NCI-H2171 (cell line): ENCODE measurements at places on chromosomes 3 and 15.

GRCh38 chr3:45224824-45225464 lies 1.1 kb downstream of the TMEM158 start:
- DNase-seq, result no peak

DNA sequence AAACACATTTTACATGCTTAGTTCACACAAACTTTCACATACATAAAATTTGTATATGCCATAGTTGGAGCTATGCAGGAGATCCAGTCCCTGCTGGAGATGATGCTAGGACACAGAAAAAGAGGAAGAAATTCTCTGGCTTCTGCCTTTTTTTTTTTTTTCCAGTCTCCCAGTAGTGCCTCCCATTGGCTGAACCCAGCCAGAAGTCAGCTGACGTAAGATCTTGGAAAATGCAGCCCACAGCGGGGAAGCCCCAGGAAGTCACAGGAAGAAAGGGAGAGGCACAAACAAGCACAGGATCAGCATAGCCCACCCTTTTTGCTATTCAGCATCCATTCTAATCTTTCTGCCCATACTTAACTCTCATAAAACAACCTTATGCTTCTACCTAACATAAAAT lies 38.5 kb downstream of the SCN11A start:
- no peak for DNase-seq

- DNase-seq, result no peak
Measured at GRCh38 chr3:120752865-120753264, 10.3 kb downstream of the GTF2E1 start.

GRCh38 chr15:40364251-40364650 lies 6.2 kb downstream of the DISP2 start:
- DNase-seq, result no peak

- no peak for DNase-seq
Measured at GRCh38 chr15:100785181-100786138, 94.2 kb upstream of the ALDH1A3 start.

GRCh38 chr3:147397155-147397874 lies 9.0 kb downstream of the ZIC4 start:
- DNase-seq, result no peak

DNA sequence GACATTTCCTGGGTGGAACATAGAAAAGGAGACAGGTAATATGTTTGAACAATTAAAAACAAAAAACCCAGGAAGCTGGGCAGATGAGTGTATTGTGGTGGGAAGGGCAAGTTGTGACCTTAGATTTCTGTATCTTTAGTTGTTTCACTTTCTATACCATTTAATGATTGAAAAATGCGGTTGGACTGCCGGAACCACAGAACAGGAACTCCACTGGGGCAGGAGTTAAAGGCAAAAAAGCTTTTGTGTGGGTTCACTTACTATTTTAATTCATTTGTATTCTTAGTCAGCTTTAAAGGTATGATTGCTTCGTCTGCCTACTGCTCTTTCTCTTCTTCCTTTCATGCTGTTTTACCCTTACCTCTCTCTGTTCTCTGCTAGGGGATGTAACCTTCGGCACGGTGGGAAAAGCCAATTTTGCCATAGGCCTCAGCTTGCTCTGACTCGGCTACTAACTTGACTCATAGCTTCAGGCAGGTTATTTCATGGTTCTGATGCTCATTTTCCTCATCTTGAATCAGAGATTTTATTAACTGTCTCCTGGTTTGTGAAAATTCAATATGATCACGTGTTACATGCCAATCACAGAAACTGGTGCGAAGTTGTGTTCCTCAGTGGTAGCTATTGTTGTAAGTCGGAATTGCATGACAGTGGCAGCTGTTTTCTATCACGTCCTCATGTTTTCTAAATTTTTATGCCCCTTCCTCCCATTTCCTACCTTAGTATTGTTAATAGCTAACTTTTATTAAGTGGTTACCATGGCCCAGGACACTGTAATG lies 1.6 kb upstream of the MCTP2 start:
- DNase-seq, result no peak
